ENCODE measurements at places on chromosomes 12 and 14.
A peak's percentile ranks its signal among the peaks of the same experiment; 100 is the strongest.

- DNase-seq, result no peak
Measured at GRCh38 chr12:11686120-11686519, 36.6 kb downstream of the ETV6 start.

DNA sequence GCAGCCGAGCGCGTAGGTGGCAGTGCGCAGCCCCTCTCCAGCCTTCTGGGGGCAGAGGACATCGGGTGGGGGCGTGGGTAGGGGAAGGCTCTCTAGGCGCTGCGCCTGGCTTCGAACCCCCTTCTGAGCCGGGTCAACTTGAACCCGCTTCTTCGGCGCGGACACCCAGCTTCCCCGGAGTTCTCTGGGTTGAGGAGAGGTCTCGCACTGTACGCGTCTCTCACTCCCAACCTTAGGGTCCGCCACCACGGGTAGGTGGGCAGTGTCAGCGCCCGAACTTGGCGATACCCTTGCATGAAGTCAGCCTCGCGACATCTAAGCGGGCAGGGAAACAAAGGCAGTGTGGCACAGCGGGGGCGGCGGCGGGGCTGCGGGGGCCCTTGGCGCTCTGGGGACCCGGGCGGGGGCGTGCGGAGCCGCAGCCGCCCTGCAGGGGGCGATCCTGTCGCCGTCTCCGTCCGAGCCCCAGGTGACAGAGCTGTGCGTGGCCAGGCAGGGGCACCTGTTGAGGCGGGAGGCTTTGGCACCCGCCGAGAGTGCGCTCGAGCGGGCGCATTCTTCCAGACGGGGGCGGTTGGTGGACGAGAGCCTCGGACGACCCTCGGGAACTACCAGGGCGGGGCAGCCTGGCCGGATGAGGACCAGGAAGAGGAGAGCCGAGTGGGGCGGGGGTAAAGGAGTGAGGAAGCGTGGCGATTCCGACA lies 1.1 kb downstream of the GALNT16 start:
- DNase-seq, result peak; percentile 5

DNA sequence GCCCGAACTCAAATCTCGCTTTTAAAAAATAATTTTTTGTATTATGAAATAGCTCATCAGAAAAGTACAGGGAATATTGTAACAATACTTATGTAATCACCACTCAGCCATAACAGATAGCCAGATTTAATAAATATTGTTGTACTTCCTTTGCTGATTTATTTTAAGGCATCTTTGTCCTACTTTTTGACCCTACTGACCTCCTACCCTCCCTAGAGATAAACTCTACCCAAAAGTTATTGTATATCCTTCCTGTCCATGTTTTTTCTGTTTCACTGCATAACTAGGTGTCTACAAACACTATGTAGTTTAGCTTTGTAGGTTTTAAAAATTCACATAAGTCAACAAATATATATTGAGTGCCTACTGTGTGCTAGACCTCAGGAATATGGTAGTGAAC lies 25.1 kb downstream of the SOCS2 start:
- no peak for DNase-seq

DNA sequence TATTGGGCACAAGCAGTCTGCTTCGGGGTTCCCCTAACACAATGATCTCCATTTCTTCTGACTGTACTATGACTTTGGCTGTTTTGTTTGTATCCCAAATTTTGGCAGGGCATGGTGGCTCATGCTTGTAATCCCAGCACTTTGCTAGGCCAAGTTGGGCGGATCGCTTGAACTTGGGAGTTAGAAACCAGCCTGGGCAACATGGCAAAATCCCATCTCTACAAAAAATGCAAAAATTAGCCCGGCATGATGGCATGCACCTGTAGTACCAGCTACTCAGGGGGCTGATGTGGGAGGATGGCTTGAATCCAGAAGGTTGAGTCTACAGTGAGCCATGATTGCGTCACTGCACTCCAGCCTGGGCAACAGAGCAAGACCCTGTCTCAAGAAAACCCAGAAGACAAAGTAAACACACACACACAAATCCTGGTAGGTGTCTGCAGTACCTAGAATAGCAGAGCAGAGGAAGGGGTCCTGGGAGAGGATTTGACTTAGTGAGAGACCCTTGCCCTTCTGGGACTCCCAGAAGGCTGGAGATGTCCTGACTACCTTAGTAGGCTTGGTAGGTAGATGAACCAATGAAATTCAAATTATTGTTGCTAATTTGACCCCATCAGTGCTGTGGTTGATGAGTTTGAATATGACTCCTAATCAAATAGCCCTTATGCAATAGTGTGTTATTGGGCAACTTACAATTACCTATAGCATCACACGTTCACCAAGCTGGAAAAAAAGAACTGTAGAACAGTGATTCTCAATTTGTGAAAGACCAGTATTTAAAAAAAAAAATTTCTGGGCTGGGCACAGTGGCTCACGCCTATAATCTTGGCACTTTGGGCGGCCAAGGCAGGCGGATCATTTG lies 6.8 kb upstream of the AEBP2 start:
- DNase-seq, result no peak

GRCh38 chr12:93378998-93379325 lies 1.2 kb downstream of the NUDT4 start:
- no peak for DNase-seq

- no peak for DNase-seq
Measured at GRCh38 chr12:88993651-88994050, 358.6 kb downstream of the DUSP6 start.

- DNase-seq, result no peak
Measured at GRCh38 chr12:70576341-70577282, 60.6 kb downstream of the PTPRB start.
